NCI-H1930 (cell line): ENCODE measurements at places on chromosomes 11 and 22.

GRCh38 chr22:30422481-30423300 lies 2.9 kb upstream of the MTFP1 start:
- DNase-seq, result no peak

GRCh38 chr11:118640332-118641154 lies 33.1 kb downstream of the PHLDB1 start:
- DNase-seq, result no peak

GRCh38 chr11:40338739-40339138 lies 1120.7 kb downstream of the LRRC4C start:
- DNase-seq, result no peak

DNA sequence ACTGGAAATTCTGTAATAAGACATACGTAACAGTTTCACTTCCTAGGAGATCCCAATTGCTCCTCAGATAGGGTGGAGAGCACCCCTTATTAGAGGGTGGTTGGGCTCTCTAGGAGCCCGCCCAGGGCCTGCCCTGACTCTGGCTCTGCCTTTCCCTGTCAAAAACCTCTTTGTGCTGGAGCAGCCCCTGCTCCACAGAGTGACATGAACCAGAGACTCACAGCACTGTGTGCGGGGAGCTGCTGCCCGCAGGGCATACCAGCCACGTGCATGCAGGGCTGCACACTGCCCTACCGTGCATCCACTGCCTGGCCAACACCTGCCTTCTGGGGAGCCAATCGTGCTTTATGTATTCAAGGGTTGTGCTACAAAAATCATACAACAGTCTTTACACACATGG lies 24.3 kb downstream of the KCNQ1OT1 start:
- no peak for DNase-seq
